C1 segment of cervical spinal cord (tissue), 14 donors: ENCODE measurements at places on chromosomes 12 and 14.

GRCh38 chr12:82440885-82441284 is 82.6 kb downstream of the METTL25 start:
- no peak for DNase-seq

- DNase-seq = peak; percentile 8
Measured at GRCh38 chr14:50944647-50945413, 547 bp upstream of the PYGL start.

DNA sequence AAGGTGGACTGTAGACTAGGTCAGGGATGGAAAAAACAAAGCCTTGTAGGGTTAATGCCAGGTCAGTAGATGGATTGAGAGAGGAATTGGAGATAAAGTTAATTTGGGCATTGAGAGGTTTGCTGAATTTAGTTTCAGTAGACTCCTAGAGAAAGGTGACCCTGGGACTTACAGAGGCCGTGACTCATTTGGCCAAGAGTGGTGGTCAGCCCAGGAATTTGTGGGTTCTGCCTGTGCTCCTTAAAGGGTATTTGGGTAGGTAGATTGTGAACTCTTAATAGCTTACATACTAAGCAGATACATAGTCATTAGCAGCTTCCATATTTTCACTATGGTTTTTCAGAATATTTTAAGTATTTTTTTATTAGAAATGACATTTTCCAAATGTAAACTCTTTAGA is 21.8 kb downstream of the PLEKHA5 start:
- DNase-seq = no peak

DNA sequence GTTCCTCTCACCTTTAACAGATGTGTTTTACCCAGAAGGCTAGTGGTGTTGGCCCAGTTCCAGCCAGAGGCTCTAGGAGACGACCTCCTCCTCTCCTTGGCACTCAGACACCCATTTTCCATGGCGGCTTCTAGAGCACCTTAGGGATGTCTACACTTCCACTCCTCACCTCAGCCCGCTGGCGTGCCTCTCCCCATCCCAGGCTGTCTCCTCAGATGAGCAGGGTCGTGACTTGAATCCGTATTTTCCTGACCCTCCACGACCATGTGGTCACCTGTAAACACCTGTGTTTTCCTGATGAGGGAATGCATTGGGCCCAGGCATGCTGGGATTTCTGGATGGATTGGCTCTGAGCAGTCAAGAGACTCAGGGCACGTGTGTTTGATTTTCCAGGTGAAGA is 21.8 kb upstream of the RIN3 start:
- no peak for DNase-seq

DNA sequence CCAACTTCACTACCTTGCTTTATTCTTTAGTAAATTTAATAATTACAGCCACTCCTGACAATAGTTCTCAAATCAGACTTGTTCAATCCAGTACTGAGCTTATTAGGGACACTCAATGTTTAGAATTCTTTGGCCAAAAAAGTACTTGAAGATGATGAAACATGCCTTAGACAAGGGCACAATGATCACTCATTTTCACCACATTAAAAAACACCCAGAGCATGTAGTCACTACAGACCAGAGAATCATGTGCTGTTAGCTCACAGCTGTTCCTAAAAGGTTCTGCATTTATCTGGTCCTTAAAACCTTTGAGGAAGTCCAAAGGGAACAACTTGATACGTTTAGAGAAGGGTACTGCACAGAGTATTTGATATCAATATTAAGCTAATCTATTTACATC is 98.7 kb downstream of the INSM2 start:
- DNase-seq = no peak

DNA sequence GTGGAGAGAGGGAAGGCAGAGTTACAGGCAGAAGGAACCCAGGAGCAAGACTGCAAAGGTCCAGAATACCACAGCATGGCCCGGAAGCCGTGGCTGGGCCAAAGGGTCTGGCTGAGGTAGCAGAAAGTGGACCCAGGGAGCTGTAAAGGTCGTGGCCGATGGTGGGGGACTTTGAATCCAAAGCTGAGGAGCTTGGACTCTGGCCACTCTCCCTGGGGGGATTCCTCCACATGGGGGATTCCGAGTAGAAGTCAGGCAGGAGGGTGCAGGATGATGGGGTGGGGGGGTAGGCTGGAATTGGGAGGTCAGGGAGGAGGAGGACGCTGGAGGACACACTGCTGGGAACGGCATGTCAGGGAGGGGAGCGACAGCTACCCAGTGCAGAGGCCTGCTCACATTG is 125.2 kb downstream of the GCH1 start:
- DNase-seq = no peak

DNA sequence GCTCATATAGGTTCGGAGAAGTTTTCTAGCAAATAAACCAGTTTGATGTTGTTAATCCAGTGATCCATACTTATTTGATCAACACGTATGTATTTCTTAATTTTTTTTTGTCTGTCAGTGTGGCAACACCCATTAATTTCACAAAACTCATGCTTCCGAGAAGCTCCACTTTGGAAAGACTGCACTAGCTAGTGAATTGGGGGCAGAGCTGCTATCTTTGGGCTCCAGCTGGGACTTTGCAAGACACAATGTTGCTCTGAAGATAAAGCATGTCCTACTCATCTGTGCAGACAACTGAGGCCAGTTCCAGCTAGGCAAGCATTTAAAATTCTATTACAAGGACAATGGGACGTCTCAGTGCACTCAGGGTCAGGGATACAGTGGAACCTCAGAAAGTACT is 298.4 kb downstream of the NUAK1 start:
- DNase-seq = no peak

GRCh38 chr12:123942238-123942653 is 30.4 kb downstream of the CCDC92 start:
- DNase-seq = no peak

DNA sequence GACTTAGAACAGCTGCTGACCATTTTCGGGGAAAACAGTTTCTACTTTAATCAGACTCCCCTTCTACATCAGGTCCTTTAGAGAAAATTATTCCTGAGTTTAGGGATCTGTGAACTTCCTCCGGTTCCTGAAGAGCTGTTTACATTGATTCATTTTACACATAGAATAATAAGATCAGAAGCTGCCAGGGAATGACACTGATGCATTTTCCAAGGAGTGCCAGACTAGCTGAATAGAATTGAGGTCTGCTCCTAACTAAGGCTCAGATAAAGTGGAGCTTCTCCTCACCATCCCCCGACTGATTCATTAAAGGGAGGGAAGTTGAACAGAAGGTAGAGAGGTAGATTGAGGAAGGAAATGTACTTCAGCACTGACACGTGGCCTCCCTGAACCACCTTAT is 41.9 kb upstream of the PSMA6 start:
- DNase-seq = no peak

DNA sequence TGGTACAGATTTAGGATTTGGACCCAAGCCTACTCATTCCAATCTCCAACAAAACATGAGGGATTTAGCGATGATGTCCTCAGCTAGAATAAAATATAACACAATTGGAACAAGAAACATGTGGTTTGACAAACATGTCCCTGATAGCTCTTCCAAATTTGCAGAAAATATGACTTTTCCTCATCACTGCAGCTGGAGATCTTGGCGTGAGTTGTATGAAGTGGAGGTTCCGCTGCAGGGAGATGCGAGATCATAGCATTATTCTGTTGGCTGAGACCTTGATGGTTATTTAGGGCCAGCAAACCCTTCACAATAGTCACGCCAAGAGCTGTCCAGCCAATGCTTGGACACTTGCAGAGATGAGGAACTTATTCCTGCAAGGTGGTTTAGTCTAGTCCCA is 413.4 kb upstream of the TBX3 start:
- no peak for DNase-seq

DNA sequence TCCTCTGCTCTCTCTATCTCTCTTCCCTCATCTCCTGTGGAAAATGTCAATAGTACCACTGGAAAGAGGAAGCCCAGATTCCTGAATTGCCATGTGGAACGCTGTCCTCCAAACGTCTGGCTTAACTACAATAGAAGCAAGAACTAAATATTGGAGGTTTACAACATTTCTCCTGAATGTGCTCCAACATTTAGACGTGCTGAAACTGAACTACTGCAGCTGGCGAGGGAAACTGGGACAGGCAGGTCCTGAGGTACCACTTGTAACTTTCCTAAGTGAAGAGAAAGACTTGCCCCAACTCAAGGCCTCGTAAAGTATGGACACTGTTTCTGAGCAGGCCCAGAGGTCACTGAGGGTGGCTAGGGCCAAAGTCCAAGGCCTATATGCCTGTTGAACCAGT is 187.7 kb downstream of the NTF3 start:
- DNase-seq = no peak

DNA sequence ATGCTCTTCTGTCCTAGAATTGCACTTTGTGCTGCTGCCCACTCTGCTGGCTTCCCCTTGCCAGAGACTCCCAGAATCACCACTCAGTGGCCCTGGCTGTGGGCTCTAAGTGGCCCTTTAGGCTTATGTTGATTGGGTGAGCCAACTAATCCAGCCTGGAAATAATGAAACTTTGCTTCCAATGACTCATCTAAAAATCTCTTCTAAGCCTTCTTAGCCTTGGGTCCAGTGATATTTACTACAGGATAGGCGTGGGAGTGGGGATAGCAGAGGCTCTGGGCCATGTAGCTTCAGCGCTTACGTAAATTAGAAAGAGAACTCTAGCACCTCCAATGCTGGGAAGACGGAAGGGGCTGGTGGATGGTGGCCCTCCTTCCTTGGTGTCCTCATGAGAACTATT is 137.9 kb downstream of the TTC8 start:
- DNase-seq = no peak

DNA sequence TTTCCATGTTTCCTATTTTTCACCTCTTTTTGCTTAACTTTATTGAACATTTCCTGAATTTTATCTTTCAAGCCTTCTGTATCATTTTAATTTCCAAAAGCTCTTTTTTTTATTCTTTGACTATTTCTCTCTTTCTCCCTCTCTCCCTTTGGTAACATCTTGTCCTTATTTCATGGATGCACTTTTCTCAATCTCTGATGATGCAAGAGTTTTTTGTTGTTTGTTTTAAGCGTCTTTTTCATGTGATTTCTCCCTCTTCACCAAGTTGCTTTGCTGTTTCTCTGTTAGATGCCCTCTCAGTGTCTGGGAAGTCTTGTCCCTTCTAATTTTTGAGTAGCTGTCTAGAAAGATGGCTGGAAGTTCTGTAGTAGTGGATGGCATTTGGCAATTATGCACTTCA is 62.6 kb downstream of the ANO6 start:
- no peak for DNase-seq

DNA sequence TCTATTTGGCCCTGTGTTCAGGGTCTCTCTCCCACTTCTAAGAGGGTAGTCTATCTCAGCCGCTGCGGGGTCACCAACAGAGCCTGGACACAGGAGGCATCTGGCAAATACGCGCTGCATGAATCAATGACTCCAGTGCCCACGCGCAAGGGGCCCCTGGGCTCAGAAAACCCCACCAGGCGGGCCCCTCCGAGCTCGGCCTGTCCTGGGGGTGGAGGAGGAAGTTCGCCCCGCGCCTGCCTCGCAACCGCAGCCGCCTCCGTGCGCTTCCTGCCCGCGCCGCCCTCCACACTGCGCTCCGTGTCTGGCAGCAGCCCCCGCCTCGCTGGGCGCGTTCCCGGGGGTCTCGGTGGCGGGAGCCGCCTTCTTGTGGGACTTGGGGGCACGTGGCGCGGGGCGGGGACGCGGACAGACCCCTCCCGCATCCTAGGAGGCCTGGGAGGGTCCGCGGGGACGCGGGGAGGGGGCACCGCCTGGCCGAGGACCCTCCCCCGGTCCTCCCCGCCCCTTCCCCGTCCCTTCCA is 811 bp upstream of the FBRSL1 start:
- no peak for DNase-seq

DNA sequence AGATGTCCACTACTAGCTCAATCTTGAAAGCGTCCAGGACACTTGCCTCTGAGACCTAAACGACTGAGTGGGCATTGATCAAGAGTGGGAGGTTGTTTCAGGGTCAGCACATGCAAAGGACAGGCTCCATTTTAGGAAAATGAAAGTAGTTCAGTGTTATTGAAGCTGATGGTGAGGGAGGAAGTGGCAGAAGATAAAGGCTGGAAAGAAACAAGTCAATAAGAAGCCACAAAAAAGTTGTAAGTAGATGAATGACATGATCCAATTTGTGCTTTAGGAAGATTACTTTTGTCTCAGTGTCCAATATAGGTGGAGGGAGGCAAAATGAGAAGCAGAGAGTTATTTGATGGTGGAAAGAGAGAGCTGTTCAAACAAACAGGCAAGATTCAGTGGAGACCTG is 22.0 kb downstream of the GPR65 start:
- no peak for DNase-seq

DNA sequence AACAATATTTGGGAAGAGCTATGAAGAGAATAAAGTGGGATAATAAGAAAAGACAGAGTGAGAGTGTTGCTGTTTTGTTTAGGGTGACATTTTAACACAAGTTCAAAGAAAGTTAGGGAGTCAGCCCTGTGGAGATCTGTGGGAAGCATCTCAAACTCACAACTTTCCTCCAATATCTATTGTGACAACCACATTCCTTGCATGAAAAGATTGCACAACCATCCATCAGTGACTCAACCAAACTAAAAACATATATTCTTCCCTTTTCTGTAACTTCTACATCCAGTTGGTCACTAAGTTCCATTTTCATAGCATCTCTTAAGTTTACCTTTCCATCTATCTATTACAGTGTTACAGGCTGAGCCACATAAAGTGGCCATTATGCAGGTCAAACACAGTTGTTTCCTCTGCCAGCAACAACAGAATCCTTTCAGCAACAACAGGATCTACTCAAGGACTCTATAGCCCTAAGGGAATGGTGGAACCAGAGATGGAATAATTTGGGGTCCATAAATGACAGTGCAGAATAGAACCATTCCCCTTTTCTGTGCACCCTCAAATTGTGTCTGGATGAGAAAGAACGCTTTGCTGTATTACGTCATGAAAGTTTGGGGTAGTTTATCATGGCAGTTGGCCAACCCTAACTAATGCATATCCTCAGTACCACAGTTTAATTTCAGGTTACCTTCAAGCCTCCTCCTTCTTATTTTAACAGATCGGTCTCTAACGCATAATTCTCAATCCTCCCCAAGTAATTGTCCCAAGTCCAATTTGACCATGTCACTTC is 118.8 kb downstream of the ST8SIA1 start:
- DNase-seq = no peak

GRCh38 chr14:33686218-33686617 is 264.7 kb downstream of the EGLN3 start:
- no peak for DNase-seq

- no peak for DNase-seq
Measured at GRCh38 chr12:94677778-94678177, 27.4 kb upstream of the TMCC3 start.

DNA sequence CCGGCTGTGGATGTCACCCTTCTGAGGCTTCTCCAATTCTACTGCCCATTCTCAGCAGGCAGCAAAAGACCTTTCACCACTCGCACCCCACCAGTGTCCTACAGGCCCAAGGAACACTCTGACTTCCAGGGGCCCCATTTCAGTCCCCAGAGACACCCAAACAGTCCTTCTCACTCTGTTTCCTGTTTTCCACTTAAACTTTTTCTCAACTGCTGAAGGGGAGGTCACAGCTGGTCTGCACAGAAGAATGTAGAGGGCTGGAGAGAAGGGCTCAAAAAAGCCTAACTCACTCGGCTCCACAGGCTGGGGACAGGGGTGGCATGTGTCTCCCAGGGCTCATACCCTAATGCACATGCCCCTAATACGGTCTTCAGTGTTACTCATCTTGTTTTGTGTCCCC is 4.2 kb upstream of the DTX1 start:
- no peak for DNase-seq
